Caki2 (cell line): ENCODE measurements at places on chromosomes 5 and 9. TPM values are rescaled to one million over a fixed set of nuclear protein-coding genes. Genes with fewer than 3 reads are reported as not detected.

DNA sequence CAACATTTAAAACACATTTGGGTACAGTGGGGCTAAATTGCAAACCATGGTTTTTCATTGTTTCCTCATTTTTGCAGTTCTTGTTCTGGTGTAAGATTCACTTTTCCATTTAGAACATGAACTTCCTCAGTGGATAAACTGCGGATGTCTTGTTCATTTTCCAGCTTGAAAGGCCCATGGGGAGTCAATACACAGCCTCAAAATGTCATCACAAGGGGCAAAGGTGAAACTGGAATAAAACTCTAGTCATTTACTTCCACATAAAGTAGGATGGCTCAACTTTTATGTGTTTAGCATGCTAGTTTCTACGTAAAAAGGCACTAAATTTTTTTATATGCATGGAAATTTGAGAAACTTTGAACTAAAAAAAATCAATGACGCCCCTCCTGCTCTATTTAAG, 718.8 kb downstream of the TLR4 start:
- DNase-seq: no peak

DNA sequence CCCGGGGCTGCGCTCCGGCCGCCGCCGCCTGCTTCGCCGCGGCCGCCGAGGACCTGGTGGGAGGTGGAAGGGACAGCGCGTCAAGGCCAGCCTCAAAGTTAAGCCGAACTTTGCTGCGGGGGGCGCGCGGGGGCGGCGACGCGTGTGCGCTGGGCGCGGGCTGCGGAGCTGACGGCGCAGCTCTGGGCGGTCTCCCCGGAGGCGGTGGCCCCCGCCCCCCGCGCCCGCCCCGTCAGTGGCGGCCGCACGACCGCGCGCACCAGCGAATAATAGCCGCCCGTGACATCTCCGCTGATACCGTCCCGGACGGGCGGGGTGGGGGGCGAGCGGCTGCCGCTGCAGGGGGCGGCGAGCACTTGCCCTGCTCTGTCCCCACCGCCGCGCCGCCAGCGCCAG, 579 bp upstream of the FAM78A start:
- DNase-seq: no peak

The GARIN3 gene
- total RNA-seq: not detected in 2 replicates

The OR1J2 gene
- not detected in 2 replicates for total RNA-seq

- DNase-seq: no peak
Measured at GRCh38 chr9:38342532-38342931, 50.0 kb upstream of the ALDH1B1 start.

GRCh38 chr5:10631316-10631996, 67.6 kb downstream of the ANKRD33B start:
- DNase-seq: no peak

DNA sequence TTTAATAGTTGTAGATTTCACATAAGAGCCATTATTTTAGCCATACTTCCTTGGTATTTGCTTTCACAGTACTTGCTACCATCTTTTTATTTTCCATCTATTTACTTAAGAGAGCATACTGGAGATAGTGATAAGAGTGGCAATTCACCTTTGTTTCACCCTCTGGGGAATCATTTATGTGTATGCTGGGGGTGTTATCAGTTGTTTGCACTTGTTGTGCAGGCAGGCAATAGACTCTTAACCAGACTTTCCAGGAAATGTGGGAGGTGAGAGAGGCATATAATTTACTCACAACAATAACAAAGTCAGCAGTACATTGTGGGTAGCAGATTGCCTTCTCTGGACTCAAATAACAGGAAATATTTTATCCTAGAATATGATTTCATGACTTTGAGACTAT, 1018.3 kb downstream of the CDH12 start:
- no peak for DNase-seq

DNA sequence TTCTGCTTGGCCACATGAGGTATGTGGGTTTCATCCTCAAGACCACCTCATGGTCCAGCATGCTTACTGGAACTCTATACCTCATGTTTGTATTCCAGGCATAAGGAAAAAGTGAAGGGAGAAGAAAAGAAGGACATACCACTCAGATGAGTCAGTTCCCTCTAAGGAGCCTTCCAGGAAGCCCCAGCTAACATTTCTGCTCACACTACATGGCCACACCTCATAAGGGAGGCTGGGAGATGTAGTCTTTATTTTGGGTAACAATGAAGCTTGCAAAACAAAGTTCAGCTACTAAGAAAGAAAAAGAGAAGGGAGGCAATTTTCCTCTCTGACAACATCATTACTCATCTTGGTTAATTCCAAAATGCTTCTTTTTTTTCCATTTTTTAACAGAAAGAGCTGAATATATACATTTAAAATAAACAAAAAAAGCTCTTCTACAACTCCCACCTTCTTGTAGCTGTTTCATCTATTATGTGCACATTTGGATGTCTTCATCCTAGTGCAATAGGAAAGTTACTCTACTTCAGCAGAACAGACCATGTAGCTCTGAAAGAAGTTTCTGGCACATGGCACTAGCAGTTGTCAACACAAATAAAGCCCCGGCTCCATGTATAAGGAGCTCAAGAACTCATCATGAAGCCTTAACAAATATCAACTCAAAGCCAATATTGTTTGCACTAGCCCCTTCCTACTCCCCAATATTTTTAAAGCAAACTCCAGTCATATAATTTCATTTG, 123.6 kb upstream of the CCDC112 start:
- peak; percentile 62 for DNase-seq

The BTNL8 gene
- not detected in 2 replicates for total RNA-seq

The GPX8 gene
- total RNA-seq: 29.6 and 49.3 TPM in 2 replicates
